Caudate nucleus (tissue), 63 donors: ENCODE measurements at places on chromosomes 12 and 14.

- no peak for DNase-seq
Measured at GRCh38 chr12:6326316-6327228, 15.3 kb downstream of the TNFRSF1A start.

GRCh38 chr14:104102282-104102914 is 16.9 kb downstream of the ASPG start:
- DNase-seq = no peak

- DNase-seq = no peak
Measured at GRCh38 chr12:690466-690865, 27.2 kb upstream of the NINJ2 start.

DNA sequence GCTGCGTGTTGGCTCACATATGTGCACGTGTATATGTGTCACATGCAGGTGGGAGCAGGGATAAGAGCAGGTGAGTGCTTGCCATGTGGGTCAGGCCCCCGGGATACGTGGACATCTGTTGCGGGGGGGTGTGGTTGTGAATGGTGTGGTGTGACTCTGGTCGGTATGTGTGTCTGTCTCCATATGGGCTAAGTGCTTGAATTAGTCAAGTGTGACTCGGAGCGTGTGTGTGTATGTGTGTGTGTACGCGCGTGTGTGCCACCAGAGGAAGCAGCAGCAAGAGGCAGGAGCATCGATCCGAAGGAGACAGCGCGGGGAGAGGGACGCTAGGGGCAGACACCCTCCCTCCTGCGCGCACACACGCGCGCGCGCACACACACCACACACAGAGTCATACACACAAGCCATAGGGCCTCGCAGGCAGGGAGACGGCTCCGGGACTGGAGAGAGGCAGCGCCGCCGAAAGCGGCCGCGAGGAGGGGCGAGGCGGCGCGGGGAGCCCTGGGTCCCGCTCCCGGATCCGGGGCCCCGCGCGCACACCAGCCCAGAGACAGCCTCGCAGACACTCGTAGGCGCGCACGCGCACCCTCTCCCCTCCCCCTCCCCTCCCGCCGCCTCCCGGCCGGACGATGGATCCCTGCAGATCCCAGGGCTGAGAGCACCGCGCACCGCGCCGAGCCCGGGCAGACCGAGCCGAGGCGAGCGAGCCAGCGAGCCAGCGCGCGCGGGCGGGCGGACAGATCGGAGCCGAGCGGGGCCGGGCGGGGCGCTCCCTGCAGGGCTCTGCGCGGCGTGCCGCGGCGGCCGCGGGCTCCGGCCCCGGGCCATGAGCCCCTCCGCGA is at the start of gene ASIC1:
TSS of gene ASIC1 (plus strand) at position 597 of the 842 bp plus-strand sequence. CDS start 1,171 bp downstream, outside the sequence.
- DNase-seq = peak; percentile 66

DNA sequence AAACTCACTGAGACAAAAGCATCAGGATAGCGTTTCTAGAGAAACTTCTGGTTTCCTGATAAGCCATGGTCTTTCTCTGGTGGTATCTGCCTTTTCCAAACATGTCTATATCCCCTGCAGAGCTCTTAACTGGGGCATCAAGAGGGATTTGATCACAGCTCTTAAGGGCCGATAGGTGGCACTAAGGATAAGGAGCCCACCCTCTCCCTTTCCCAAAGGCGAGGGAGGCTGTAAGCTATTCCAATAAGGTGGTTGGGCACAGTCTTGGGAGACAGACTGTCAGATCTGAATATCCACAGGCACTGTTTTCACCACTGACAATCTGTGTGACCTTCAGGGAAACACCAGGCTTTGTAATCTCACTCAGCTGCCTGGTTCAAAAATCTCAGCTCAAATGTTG is 206.0 kb downstream of the ADGRD1 start:
- no peak for DNase-seq

GRCh38 chr14:101402936-101403660 is 158.2 kb upstream of the DIO3 start:
- no peak for DNase-seq

- no peak for DNase-seq
Measured at GRCh38 chr12:22986997-22987396, 362.0 kb downstream of the ETNK1 start.

DNA sequence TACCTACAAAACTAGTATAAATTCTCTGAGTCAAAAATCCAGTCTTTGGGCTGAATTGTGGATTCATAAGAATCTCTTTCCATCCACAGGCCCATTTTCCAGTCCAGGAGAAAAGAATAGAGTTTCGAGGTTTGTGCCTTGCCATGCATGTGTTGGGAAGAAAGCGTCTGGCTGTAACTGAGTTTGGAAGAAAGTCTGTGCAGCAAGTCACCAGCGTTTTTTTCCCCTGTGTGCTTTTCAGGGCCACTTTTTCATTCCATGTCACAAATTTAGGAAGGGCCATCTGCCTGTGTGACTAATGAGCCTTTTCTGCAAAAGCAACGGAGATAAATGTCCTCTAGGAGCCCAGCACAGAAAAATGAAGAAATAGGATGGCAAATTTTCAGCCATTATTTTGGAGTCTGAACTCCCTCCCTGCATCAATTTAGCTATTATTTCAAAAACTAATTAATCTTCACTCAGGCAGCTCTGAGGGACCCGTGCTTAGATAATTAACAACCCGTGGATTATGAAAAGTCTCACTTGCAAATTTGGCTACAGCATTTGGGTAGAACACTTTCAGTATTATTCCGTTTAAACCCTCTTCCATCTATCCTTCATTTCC is 261.5 kb downstream of the SUDS3 start:
- no peak for DNase-seq

DNA sequence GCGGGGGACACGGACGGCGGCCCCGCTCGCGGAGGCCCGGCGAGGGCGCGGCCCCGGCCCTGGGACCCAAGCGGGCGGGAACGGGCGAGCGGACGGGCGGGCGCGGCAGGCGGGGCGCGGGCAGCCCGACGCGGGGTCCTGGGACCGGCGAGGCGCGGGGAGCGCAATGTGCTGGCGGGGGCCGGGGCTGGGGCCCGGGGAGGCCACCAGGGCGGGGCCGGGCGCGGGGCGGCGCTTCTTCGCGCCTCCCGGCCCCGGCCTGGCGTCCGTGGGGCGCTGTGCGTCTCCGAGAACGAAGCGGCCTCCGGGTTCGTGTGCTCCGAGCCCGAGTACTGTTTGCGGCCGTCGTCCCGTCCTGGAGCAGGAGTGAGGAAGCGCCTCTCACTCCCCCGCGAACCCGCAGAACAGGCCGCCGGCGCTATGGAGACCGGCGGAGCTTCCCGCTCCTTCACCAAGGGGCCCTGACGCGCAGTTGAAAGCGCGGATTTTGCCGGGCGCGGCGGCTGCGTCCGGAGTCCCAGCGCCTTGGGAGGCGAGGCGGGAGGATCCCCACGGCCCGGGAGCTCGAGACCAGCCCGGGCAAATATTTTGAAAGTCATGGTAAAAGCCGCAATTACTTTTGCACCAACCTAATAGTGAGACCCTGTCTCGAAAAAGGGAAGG is 420 bp upstream of the ANKLE2 start:
- peak; percentile 84 for DNase-seq

DNA sequence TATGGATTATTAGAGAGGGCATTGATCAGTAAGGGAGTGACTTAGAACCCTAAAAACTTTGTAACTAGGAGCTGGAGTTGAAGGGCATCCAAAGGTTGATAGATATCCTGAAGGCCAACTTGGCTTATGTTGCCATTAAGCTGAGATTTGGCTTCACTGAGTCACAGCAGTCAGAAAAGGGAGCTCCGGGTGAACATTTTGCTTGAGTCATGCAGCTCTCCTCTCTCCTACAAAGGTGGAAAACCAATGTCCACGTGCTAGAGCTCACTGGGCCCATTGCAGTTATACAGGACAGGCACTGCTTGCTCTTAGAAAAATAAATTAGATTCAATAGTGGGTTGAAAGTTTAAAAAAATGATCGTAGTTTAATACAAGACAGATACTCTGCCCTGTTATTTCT is 87.3 kb upstream of the LRIG3 start:
- no peak for DNase-seq
